ENCODE measurements at places on chromosomes 3 and 15. TPM values are rescaled to one million over a fixed set of nuclear protein-coding genes. Genes with fewer than 3 reads are reported as not detected.

SV2B gene
- total RNA-seq: 0.20 TPM

NUP210 gene
- 163 TPM for total RNA-seq

TICRR gene
- 20.6 TPM for total RNA-seq

DNA sequence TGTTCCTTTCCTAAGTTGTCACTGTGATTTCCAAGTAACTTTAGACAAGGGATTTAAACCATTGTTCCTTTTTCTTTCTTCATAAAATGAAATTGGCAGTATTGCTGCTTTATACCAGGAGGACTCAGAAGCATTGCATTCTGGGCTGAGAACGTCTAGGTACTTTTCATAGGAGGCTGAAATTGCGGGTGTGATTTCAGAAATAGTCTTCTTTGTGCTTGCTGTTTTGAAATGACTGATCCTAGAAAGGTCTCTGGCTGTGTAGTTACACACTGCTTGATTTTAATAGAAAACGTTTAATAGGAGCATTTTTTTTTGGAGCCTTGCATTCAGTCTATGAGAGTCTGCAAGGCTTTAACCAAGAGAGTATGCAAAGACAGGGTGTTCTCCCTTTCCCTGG is 56.3 kb downstream of the PPM1L start:
- H3K4me3 ChIP-seq: no peak overlapping the region
- no peaks in the 10 kb centered on the region for H3K36me3 ChIP-seq
- no peak for DNase-seq
- H3K27me3 ChIP-seq: peaks cover 4% of the 10 kb centered on the region

DNA sequence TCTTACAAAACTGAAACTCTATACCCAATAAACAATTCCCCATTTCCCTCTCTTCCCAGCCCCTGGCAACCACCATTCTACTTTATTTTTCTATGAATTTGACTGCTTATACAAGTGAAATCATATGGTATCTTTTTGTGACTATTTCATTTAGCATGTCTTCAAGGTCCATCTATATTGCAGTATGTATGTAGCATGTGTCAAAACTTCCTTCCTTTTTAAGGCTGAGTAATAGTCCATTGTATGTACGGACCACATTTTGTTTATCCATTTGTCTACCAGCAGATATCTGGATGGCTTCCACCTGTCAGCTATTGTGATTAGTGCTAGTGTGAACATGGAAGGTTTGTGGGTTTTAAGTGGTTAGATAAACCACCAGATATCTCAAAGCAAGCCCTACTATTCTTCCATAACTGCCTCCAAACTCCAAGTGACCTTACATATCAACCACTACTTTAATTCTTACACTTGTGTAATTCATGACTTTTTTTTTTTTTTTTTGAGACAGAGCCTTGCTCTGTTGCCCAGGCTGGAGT is 134.7 kb downstream of the TMCC1 start:
- H3K4me1 ChIP-seq: no peaks in the 10 kb centered on the region
- H3K4me3 ChIP-seq: no peak overlapping the region
- no peaks in the 10 kb centered on the region for H3K27me3 ChIP-seq
- no peak for DNase-seq
- H3K27ac ChIP-seq: no peak overlapping the region

DNA sequence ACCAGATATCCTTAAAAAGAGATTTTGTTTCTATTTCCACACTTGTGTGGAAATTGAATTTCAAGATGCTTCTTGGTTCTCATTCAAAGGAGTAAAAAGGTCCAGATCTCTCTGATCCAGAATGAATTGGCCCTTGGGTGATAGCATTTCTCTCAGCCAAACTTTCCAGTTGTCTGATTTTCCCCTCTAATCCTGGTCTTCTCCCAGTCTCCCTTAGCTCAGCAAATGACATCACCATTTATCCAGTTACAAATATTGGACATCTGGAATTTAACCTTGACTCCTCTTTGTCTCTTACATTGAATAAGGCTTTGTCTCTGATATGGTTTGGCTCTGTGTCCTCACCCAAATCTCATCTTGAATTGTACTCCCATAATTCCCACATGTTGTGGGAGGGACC is 10.2 kb upstream of the FGF7 start:
- peaks cover 12% of the 10 kb centered on the region for H3K27me3 ChIP-seq
- H3K4me3 ChIP-seq: no peak overlapping the region
- H3K4me1 ChIP-seq: no peaks in the 10 kb centered on the region
- no peaks in the 10 kb centered on the region for H3K36me3 ChIP-seq

GOLGA8T gene
- total RNA-seq: 2.6 TPM

DNA sequence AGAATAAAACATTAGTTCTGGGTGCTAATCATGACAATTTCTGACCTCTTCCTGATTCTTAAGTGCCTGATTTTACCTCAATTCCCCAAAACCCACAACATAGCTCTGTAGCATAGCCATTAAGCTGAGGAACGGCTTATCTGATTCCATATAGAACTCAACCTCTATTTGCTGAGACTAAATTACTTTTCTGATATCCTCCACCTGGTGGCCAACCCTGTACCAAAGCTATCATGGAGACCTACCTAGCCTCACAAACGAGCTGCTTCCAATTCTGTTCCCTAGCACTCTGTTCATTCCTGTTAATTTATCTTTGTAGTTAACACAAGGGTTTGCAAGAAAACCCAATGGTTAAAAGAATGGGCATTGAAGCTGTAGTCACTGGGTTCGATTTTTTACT is 245.2 kb downstream of the PLOD2 start:
- no peak overlapping the region for H3K4me3 ChIP-seq
- no peak for DNase-seq

SRGAP3 gene
- 4.9 TPM for total RNA-seq

DNA sequence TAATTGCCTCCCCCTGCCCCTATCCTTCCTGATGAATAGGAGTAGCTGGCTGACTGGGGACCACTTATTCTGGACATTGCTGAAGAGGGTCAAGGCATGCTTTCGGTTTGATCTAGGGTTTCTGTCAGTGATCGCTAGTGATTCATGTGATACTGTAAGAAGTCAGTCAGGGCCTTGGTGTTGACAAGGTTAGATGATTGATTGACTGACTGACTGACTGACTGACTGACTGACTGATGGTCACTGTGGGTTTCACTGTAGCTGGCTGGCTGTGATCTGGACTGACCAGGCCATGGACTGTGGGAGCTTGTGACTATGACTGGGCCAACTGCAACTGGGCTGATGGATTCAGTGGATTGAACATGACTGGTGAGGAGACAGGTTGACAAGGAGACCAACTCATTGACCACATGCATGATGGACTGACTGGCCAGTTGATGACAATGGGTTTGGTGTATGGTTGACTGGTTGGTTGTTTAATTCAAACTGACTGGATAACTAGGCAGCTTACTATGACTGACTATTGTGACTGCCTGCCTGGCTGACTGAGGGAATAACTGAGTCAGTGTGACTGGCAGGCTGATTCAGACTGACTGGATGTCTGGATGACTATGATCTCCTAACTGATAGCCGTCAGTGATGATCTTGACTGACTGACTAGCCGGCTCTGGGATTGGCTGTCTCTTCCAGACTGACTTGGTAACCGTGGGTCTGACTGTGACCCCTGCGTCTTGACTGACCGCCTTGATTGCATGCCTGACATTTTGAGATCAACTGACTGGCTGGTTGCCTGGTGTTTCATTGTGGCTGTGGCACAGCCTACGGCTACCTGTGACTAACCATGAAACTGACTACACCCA is 509.9 kb downstream of the SHQ1 start:
- H3K4me1 ChIP-seq: peaks cover 12% of the 10 kb centered on the region
- no peaks in the 10 kb centered on the region for H3K36me3 ChIP-seq
- H3K27me3 ChIP-seq: no peaks in the 10 kb centered on the region
- H3K27ac ChIP-seq: no peak overlapping the region
- DNase-seq: no peak
- H3K4me3 ChIP-seq: no peak overlapping the region

DNA sequence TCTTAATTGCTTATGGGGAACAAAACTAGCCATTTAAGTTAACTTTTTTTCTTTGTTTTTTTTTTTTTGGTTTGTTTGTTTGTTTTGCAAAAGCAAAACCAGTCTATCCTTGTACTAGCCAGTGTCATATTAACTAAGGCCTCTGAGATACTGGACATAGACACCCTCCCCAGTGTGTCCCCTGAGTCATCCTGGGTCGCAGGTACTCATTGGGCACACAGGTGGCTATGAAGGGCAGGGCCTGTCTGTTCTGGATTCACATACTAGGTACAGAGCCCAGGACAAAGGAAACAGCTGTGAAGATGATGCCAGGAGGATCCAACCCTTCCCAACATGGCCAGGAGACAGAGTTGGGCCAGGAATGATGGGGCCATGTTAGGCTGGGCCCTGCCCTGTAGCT is 318.1 kb downstream of the THSD4 start:
- H3K36me3 ChIP-seq: no peaks in the 10 kb centered on the region
- H3K27me3 ChIP-seq: peaks cover 10% of the 10 kb centered on the region
- H3K27ac ChIP-seq: no peak overlapping the region
- no peaks in the 10 kb centered on the region for H3K4me1 ChIP-seq
- DNase-seq: no peak

SKOR1 gene
- total RNA-seq: 0.89 TPM

FBXO45 gene
- total RNA-seq: 12.3 TPM

- peaks cover 9% of the 10 kb centered on the region for H3K36me3 ChIP-seq
- H3K4me1 ChIP-seq: peaks cover 42% of the 10 kb centered on the region
- H3K4me3 ChIP-seq: no peak within 1 kb of the TSS
These were observed at the start of gene MUSTN1 for GRCh38 chr3:52834871-52835501. MUSTN1 (minus strand) TSS chr3:52835019; CDS start chr3:52834948, 71 bp downstream.

All from activated naive CD8-positive, alpha-beta T cell treated with anti-CD3 and anti-CD28 coated beads, Interleukin-2, amount 10 ng/mL, durations not matched to agents 7 days and 5 days (primary cell).